SW480 (cell line): ENCODE measurements at places on chromosomes 3 and 15.

GRCh38 chr3:126613479-126614188 is 41.3 kb downstream of the TXNRD3 start:
- no peak for DNase-seq

- no peak for DNase-seq
Measured at GRCh38 chr15:92653366-92653765, 2.2 kb downstream of the FAM174B start.

DNA sequence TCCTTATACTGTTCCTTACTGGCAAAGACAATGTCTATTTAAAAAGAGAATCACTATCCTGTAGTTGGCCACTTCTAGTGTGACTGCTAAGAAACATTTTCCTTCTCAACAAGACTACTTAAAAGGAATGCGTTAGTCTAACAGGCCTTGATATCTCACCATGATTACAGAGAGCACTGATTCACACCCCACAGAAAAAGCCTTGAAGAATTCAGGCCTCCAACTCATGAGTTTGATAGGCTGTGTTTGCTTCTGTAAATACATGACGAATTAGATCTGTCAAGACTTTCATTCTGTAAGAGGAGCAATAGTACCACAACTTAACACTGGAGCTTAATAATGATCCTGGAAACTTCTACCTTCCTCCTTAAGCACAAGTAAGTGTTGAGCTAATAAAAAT is 432.8 kb upstream of the NR2F2 start:
- DNase-seq, result no peak

GRCh38 chr3:11521167-11521566 is 122.5 kb downstream of the VGLL4 start:
- no peak for DNase-seq

GRCh38 chr15:73005032-73005431 is 47.2 kb upstream of the NEO1 start:
- DNase-seq, result no peak

- DNase-seq, result no peak
Measured at GRCh38 chr3:47813551-47814177, 10.7 kb downstream of the DHX30 start.

- no peak for DNase-seq
Measured at GRCh38 chr15:90495067-90495466, 34.7 kb upstream of the CRTC3 start.

DNA sequence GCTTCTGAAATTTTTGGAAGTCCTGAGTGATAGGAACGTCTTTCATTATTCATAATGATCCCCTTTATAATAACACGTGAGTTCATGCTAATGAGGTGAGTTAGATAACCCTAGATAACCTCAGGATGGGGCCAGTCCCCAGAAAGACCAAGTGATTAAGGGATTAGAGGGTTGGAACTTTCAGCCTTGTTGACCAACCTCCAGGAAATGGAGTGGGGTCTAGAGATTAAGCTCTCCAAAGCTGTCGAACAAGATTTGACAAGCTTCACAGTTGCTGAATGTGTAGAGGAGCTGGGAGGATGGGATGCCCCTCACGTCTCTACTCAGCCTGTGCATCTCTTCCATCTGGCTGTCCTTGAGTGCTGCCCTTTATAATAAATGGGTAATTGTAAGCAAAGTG is 107.1 kb downstream of the ZMAT3 start:
- no peak for DNase-seq

DNA sequence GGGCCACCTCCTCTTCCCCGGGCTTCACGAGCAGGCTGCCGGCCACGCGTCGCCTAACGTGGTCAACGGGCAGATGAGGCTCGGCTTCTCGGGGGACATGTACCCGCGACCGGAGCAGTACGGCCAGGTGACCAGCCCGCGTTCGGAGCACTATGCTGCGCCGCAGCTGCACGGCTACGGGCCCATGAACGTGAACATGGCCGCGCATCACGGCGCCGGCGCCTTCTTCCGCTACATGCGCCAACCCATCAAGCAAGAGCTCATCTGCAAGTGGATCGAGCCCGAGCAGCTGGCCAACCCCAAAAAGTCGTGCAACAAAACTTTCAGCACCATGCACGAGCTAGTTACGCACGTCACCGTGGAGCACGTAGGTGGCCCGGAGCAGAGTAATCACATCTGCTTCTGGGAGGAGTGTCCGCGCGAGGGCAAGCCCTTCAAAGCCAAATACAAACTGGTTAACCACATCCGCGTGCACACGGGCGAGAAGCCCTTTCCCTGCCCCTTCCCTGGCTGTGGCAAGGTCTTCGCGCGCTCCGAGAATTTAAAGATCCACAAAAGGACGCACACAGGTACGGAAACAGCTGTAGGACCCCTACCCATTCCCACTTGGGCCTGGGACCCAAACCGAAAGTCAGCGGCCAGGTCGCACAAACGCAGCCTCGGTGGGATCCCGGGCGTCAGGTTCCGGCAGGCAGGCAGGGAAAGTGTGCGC is 1.5 kb downstream of the ZIC1 start:
- no peak for DNase-seq
